NT2/D1 (cell line): ENCODE measurements at places on chromosomes 16 and 17.
A peak's percentile ranks its signal among the peaks of the same experiment; 100 is the strongest.

DNA sequence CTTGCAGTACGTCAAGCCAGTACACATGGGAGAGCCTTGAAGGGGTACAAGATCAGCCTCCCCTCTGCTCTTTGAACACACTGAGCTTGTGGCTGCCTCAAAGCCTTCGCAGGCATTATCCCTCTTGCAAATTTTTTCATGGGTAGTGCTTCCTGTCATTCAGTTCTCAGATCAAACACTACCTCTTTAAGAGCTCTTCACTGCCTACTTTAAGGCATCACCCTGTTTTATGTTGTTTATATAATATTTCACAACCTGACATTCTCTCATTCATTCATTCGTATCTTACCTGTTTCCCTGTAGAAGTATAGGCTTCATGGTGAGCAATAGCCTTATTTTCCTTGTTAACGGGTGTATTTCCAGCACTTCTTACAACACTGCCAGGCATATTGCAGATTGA is 269.1 kb downstream of the CDH13 start:
- DNase-seq: no peak

- no peak for DNase-seq
These were observed 666 bp upstream of the METTL9 start for GRCh38 chr16:21598701-21599121.

- no peak for DNase-seq
These were observed at the start of gene EPN3 for GRCh38 chr17:50532452-50533024. Gene EPN3, plus strand, starts transcription at chr17:50532735. Its CDS starts 3,822 bp downstream, at chr17:50536557.

DNA sequence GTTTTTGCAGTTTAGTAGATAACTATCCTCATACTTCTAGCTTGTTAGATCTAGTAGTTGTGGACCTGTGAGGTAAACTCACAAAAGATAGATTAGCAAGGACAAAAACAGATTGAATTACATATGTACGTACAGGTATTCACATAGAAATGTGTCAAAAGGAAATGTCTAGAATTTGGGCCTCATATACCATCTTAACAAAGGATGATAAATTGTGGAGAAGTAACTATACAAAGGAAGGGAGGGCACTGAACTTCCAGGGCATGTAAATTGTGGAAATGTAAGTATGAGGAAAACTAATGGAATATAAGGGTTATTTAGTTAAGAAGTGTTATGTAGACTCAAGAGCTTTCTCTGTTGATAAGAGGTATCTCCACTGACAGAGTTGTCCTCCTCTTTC is 477.3 kb downstream of the KCNJ2 start:
- DNase-seq: no peak

DNA sequence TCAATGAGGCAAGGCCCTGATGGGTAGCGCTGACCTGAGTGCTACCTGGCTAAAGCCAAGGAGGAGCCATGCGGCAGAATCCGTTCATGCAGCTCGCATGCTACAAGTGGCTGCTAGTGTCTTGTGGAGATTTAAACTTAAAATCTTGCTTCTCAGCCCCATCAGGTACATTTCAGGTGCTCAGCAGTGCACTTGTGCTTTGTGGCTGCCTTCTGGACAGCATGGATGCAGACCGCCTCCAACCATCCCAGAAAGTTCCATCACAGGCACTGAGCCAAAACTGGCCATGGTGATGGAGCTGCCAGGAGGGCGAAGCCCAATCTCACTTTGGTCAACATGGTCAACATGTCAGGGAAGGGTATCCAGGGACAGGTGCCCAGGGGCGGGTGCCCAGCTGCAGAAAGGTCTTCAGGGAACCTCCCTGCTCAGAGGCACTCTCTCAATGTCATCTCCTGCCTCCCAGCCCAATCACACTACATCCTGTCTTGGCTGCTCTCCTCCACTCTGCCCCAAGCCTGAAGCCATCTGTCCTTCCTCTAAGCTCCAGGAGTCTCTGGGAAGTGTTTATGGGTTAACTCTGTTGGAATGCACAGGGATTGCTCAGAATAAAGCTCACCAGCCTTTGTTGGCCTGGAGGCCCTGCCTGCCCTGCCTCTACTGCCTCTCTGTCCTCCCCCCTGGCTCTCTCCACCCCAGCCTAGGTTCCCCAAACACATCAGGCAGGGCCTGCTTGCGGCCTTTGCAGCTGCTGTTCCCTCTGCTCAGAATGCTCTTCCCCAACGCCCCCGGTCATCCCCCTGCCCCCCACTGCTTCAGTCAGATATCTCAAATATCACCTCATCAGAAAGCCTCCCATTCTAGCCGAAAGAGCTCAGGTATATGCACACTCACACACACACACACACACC is 18.3 kb upstream of the TNFRSF13B start:
- no peak for DNase-seq

DNA sequence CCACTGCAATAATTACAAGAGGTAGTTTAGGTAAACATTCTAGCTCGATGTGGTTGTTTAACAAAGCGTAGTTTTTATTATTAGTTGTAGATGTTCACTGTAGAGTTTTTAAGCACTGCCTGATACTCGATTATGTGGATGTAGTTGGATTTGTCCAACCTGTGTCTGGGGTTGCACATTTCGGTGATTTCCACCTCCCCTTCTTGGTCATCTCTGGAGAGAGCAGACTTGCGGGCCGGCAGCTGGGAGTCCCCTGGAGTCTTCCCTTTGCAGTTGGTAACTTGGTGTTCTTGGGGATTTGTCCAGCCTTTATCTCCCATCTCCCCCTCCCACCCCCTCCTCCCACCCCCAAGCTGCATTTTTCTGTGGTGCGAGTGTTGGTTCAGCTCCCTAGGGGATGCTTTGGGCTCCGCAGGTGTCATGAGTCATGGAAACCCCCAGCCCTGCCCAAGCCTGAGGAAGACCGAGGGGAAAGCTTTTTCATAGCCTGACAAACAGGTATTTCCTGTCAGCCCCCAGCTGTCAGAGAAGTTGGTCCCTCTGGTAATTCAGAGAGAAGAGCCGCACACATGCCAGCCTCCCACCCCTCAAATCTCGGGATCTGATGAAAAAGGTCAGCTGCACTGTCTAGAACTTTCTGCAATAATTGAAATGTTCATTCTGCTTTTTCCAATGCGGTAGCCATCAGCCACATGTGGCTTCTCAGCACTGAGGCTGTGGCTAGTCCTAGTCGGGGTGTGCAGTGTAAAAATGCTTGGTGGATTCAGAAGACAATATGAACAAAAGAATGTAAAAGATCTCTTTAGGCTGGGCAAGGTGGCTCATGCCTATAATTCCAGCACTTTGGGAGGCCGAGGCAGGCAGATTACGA is 50.3 kb downstream of the KSR1 start:
- DNase-seq: peak; percentile 15

- DNase-seq: no peak
These were observed 31.2 kb downstream of the NSMCE1 start for GRCh38 chr16:27237219-27238015.

DNA sequence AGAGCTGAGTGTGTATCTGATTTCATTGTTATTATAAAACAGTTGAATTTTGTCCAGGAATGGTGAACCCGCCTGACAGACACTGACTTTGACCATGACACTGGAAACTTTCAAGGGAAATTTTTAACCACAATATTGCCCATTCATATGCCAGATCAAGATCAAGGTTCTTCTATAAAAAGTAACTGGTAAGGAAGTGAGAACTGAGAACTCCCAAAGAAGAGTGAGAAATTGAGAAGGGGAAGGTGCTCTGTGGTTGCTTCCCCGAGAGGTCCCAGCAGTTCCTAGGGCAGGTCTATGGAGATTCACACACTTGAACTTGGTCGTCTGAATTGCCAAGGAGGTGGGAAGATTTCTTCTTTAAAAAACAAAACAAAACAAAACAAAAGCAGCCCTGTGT is 27.3 kb downstream of the SLC6A4 start:
- DNase-seq: no peak

- no peak for DNase-seq
These were observed 77.9 kb upstream of the TANC2 start for GRCh38 chr17:62888148-62888547.

DNA sequence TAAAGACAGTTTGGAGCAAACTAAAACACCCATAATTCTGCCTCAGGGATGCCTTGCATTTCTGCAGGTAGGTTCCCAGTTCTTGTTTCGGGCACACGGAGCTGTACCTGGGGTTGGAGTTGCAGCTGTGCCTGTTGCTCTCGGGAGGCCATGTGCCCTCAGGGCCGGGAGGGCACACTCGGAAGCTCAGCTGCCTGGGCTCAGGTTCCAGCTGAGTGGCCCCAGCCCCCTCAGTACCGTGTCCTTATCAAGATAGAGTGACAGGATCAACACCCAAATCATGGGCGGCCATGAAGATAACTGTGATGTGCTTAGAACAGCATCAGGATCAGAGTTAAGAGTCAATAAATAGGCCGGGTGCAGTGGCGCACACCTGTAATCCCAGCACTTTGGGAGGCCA is 107.9 kb downstream of the SNX29 start:
- no peak for DNase-seq

- no peak for DNase-seq
These were observed 17.1 kb downstream of the PSKH1 start for GRCh38 chr16:67910158-67910557.

- no peak for DNase-seq
These were observed at the start of gene HOXB7 for GRCh38 chr17:48610282-48611211. Gene HOXB7, minus strand, starts transcription at chr17:48611017. Its CDS starts 99 bp downstream, at chr17:48610918.

DNA sequence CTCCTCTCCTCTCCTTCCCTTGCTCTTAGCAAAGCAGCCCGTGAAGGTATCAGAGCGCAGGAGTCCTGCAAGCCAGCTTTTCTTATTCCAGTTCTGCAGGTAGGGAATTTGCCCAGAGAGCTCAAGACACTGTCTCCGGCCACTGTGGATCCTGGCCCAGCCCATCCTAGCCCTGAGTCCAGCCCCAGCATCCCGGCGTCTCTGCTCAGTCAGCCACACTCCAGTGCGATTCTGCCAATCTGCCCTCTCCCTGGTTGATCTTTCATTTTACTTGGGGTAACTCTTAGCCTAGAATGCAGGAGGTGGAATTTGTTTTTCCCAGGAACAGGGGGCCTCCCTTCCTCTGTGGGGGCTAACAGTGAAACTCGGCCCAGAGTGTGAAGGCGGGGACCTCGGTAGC is 176.9 kb upstream of the GSE1 start:
- no peak for DNase-seq

GRCh38 chr17:3658784-3659449 is 9.5 kb downstream of the TAX1BP3 start:
- DNase-seq: no peak

DNA sequence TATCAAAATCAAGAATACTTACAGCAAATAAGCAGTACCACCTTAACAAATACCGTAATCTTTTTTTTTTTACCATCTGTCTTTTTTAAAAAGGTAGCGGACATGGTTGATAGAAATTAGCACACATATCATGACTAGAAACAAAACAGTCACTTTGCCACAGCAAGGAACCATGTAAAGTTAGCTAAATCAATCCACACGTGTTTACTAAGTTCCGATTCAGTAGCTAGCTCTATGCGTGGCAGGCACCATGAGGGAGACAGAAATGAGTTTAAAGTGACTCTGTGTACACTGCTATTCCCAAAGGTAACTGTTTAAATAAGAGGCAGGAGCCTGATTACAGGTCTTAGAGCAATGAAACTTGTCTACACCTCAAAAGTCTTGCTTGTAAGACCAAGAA is 108.6 kb downstream of the XYLT1 start:
- DNase-seq: no peak

- peak; percentile 13 for DNase-seq
These were observed 72.9 kb downstream of the JPH3 start for GRCh38 chr16:87675111-87675719.

- DNase-seq: no peak
These were observed 5.1 kb upstream of the CALCOCO2 start for GRCh38 chr17:48825446-48826381.

DNA sequence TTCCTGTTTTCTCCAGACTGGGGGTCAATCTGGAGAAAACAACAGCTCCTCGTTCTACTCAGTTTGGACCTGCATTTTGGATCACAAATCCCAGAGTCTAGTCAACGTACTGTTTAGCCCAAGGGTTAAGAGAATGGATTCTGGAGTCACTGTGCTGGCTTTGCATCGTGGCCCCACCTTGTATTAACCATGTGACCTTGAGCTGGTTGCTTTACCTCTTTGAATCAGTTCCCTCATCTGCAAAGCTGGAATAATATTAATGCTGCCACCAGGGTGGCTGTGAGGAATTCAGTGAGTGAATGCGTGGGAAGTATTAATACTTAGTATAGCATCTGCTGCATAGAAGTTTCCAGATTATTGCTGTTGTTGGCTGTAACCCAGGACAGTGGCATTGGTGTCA is 11.3 kb upstream of the DHRS7C start:
- no peak for DNase-seq

DNA sequence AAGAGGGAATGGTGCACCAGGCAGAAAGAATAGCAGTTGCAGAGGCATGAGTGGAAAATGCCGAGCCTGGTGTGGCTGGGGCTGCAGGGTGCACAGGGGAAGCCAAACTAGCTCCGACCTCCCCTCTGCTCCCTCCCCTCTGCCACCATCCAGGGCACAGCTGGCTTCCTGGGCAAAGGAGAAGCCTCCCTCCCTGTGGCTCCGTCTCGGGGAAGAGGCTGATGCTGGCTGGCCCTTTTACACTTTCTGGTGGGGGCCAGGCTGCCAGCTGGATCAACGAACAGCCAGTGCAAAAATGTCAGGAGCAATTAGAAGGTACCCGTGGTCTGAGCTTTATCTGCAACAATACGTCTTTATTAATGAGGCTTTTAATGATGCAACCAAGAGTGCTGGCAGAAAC is 37.1 kb upstream of the KCNJ12 start:
- no peak for DNase-seq

- no peak for DNase-seq
These were observed 15.0 kb downstream of the PITPNC1 start for GRCh38 chr17:67392111-67392510.

- no peak for DNase-seq
These were observed 755 bp upstream of the TUFM start for GRCh38 chr16:28846933-28847273.

DNA sequence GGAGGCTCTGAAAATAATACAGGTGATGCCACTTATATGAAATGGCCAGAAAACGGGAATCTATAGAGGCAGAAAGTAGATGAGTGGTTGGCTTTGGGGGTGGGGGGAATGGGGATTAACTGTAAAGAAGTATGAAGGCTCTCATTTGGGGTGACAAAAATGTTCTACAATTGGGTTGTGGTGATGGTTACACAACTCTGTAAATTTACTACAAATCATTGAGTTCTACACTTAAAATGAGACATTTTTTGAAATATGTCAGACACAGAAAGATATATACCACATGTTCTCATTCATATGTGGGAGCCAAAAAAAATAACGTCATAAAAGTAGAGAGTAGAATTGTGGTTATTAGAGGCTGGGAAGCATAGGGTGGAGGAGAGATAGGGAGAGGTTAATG is 25.7 kb downstream of the ARHGAP17 start:
- no peak for DNase-seq
